Frontal cortex (tissue), 4 donors: ENCODE measurements at places on chromosomes 6 and 20. TPM values are rescaled to one million over a fixed set of nuclear protein-coding genes. Genes with fewer than 3 reads are reported as not detected.

Gene MACROD2
- total RNA-seq, result 47.7 TPM

Gene ARG1
- total RNA-seq, result 0.41 TPM

Gene MEP1A
- not detected for total RNA-seq

Gene DUSP15
- total RNA-seq, result 9.8 TPM

Gene RIMS1
- 466 TPM for total RNA-seq

Gene CDH26
- 0.41 TPM for total RNA-seq

Gene MBOAT1
- 7.3 TPM for total RNA-seq

Gene GTSF1L
- total RNA-seq, result not detected

Gene RIN2
- total RNA-seq, result 9.0 TPM

Gene MAK
- under 0.01 TPM for total RNA-seq

Gene DNAH8
- total RNA-seq, result under 0.01 TPM

Gene TNFRSF6B
- total RNA-seq, result not detected

Gene EEF1A2
- 179 TPM for total RNA-seq

Gene B3GAT2
- 18.8 TPM for total RNA-seq
